ENCODE measurements at places on chromosomes 2 and 18.

DNA sequence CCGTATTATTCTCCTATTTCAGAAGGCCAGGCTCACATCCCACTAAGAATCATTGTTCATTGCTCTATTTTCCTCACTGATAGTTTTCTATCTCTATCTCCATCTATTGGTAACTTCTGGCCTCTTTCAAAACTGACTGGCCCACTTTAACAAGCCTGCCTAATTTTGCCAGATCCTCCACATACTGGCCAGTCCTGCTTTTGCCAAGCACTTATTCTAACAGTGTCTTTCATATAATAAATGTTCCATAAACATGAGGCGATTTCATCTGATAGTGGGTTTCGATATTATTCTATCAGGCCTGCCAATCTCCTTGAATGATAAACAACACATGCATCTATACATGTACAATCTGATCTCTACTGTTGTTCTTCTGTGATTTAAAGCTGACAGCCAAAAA lies 125.9 kb upstream of the KCNH7 start:
- no peak for DNase-seq

DNA sequence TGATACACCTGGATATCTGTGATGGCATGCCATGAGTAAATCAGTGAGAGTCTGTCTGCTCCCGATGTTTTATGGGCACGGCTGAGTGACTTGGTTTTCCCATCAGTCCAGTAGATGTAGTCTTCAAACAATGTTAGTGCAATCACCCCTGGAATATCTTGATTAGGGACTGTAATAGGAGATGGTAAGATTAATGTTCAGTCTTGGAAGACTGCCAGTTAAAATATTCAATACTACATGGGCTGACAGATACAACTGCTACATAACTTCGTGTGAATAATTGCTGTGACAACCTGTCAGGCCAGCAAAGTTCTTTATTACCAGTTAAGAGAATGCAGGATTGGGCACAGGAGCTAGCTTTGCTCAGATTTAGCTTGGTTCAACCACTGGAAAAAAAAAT lies 1673.3 kb downstream of the LRP1B start:
- DNase-seq = no peak

- peak; percentile 25 for DNase-seq
These were observed 177.1 kb downstream of the EIPR1 start for GRCh38 chr2:3200420-3200939.

- DNase-seq = no peak
These were observed 45.1 kb upstream of the SERTAD2 start for GRCh38 chr2:64698668-64699444.

Measured in natural killer cell treated with Interleukin-12 subunit alpha and Interleukin-12 subunit beta and Interleukin-15 and Interleukin-18, amount 100 ng/mL, for 72 hours (primary cell).